Amniotic stem cell (primary cell): ENCODE measurements at places on chromosomes 11 and 22.

DNA sequence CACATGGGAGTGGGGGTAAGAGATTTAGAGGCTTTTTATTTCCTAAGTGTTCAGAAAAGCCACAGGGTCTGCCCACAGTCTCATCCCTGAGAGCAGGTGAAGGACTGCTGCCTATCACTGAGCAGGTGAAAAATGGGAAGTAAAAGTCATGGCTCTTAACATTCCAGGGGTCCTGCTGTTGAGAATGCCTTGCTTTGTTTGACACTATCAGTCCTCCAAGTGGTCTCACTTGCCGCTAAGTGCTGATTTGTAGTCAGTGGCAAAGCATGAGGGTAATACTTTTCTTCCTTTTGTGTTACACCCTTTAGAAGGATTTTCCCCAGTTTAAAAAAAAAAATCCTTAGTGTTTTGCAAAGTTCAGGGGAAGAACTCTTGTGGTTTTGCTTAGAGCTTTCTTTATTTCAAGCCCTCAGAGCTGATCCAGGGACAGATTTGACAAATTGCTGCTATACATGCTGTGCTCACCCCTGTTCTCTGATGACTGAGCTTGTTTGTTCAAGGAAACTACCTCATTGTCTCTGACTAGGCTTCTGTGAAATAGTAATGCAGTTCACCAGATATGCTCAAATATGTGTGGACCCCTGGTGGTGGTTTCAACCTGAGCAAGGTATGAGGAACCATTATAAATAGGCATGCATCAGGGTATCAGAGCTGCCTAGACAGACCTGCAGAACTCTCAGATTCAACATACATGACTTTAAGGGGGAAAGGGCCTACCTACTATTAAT is 141.0 kb downstream of the ARHGAP42 start:
- DNase-seq = no peak

- no peak for DNase-seq
Observed at GRCh38 chr11:134503100-134503499, 91.1 kb upstream of the B3GAT1 start.

GRCh38 chr11:19232910-19233503 is 7.7 kb downstream of the E2F8 start:
- DNase-seq = peak; percentile 21

GRCh38 chr11:23956586-23956985 is 540.3 kb upstream of the LUZP2 start:
- DNase-seq = no peak

GRCh38 chr11:80362563-80363340 is 921.9 kb upstream of the TENM4 start:
- no peak for DNase-seq
